Upper lobe of right lung (tissue), 1 donor: ENCODE measurements at places on chromosomes 11 and 22.

GRCh38 chr11:76148941-76149613 lies 57.2 kb downstream of the WNT11 start:
- DNase-seq = no peak

- DNase-seq = no peak
Observed at GRCh38 chr11:11710556-11710955, 88.8 kb upstream of the GALNT18 start.

- DNase-seq = no peak
Observed at GRCh38 chr11:19777377-19778102, 64.9 kb downstream of the NAV2 start.

DNA sequence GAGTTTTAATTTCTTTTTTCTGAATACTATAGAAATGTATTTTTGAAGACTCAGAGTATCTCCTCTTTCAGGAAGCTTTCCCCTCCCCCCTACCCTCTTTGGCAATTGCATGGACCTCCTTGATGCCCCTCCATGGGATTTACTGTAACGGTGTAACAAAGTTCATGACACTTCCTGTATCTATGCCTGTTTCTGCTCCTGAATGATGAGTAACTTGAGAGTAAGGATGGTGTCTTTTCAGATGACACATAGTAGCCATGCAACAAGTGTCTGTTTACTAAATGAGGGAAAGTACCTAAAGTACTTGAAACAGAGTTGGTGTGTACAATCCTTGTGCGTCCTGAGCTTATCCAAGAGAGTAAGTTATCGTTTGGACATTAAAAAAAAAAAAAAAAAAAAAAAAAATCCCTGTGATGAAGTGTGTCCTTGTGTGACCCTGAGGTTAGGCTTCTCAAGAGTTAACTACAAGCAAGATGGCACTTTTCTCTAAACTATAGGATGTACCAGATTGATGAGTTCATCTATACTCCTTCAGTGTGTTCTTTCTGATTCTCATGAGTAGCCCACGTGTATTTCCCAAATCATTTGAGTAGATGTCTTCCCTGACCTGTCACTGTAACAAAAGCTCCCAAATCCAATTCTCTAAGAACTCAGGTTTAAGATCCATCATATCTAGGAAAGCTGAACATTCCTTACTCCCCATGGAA lies 7.4 kb downstream of the ETS1 start:
- DNase-seq = no peak

GRCh38 chr22:39990686-39991085 lies 4.1 kb upstream of the FAM83F start:
- DNase-seq = no peak

GRCh38 chr11:60699936-60700335 lies 524 bp downstream of the MS4A8 start:
- no peak for DNase-seq

- peak; percentile 64 for DNase-seq
Observed at GRCh38 chr22:20109411-20110358, 6.2 kb upstream of the RANBP1 start.

GRCh38 chr11:129930296-129930695 lies 34.9 kb upstream of the NFRKB start:
- DNase-seq = no peak

- no peak for DNase-seq
Observed at GRCh38 chr11:121721961-121722360, 269.2 kb upstream of the SORL1-AS1 start.

DNA sequence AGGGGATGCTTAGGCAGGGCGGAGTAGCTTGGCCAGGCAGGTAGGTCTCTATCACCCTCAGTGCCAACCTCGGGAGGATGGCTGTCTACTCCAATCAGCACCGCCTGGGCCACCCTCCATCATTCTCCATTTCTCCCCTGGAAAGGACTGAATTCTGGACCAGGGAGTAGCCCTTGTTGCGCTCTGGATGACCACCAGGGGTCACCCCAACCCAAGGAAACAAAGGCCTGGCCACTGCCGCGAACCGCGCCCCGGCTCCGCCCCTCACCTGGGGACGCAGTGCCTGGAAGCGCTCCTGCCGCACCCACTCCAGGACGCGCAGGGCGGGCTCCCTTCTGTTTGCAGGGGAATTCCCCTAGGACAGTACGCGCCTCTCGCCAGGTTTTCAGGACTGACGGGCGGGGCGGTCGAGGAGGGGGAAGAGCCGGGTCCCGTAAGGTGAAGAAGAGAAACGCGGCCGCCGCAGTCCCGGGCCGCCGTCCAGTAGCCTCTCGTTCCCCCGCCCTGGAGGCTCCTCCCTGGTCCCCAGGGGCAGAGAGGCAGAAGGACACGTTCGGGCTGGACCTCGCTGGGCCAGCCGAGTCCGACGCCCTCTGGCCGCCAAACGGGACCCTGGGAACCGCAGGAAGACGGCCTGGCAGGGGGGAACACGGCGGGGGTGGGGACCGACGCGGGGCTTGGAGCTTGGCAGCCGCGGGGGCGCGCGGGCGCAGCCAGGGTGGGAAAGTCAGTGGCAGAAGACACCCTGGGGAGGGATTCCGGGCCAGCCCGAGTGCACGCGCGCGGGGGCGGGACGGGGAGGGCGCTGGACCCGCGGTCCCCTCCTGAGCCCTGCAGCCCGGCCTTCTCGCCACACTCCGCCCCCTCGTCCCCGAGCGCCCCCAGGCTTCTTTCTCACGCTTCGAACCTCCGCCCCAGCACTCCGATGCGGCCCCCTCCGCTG lies 7.1 kb downstream of the SCN4B start:
- peak; percentile 94 for DNase-seq

DNA sequence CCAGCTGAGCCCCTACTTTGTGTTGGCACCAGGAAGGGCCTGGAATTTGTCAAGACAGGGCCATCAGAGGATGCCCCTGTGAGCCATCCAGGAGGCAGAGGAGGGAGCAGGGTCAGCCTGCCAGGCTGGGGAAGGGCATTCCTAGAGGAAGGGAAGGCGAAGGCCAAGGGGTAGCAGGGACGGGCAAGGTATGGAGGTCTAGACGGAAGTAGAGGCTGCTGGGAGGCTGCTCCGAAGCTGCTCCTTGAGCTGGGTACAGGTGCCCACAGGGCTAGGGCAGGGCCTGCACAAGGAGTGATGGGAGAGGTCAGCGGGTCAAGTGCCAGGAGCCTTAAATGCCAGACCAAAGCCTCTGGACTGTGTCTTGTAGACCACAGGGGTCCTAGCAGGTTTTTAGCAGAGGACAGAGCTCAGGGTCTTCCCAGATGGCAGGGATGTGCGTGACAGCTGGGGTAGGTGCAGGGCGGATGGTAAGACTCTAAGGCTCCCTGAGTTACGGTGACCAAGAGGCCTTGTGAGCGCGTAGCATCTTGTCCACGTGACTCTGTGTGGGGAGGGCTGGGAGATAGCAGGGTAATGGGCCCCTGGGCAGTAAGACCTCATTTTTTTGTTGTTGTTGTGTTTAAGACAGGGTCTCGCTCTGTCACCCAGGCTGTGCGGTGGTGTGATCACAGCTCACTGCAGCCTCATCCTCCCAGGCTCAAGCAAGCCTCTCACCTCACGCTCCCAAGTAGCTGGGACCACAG lies 31.7 kb upstream of the CSNK1E start:
- peak; percentile 53 for DNase-seq

DNA sequence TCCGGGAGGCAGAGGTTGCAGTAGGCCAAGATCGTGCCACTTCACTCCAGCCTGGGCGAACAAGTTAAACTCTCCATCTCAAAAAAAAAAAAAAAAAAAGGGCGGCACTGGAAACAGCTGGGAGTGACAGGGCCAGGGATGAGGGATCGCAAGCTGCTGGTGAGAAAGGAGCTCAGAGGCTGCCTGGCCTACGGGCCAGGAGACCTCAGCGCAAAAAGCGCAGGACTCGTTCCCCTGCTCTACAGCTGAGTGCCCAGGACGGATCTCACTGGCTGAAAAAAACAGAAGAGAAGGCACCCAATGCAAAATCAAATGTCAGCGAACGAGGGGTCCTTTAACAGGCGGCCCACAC lies 650 bp upstream of the NUP50 start:
- no peak for DNase-seq

DNA sequence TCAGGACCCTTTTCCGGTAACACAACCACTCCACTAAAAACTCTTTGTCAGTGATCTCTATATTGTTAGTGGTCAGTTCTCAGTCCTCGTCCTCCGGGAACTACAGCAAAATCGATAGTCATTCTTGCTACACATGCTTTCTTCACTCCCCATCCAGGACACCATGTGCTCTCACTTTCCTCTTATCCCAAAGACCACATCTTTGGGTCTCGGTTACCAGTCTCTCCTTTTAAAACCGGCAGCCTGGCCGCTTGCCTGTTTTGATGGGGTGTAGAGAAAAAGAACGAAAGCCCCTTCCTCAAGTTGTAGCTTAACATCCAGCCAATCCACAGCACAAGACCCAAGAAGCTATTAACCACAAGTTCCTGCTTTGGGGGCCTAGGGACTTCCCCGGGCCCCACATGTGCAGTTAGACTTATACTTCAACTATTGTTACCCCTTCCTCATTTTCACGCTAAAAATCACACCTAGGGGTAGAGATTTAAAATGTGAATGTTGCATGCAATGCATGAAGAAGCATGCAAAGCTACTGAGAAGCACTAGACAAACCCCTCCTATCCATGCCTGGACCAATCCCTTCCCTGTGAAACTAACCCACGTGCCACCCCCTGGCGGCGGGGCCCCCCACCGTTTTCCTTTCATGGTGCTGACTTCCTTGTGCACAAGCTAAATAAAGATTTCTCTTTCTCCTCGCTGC lies 1.5 kb upstream of the TOLLIP start:
- DNase-seq = no peak

- DNase-seq = peak; percentile 54
Observed at GRCh38 chr11:75189911-75190310, 39.0 kb downstream of the SLCO2B1 start.

- no peak for DNase-seq
Observed at GRCh38 chr22:44603767-44604166, 98.2 kb upstream of the PRR5 start.

DNA sequence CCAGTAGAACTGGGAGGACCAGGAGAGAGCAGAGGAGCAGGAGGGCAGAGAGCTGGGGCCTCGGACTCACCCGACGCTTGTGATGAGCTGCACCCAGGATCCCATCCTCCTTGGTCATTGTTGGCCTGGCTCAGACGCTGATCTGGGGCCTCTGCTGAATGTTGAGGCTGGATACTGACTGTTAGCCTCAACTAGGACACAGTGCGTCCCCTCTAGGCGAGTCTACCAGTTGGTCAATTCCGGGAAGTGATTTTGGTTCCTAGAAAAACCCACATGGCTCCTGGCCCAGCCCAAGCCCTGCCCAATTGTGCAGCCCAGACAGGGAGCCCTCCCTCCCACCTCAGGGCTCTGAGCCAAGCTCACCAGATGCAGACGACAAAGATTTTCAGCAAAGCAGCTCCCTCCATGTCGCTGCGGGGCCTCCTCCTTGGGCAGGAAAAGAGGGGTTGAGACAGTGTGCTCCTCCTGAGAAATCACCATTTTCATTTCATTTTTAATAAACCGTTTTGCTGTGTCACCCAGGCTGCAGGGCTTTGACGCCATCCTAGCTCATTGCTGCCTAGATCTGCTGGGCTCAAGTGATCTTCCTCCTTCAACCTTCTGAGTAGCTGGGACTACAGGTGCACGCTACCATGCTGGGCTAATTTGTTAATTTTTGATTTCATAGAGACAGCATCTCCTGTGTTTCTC lies at the start of gene APOL4:
TSS of gene APOL4 (minus strand) at position 180 of the 690 bp plus-strand sequence. CDS start at position 105, 75 bp downstream.
- DNase-seq = peak; percentile 81

DNA sequence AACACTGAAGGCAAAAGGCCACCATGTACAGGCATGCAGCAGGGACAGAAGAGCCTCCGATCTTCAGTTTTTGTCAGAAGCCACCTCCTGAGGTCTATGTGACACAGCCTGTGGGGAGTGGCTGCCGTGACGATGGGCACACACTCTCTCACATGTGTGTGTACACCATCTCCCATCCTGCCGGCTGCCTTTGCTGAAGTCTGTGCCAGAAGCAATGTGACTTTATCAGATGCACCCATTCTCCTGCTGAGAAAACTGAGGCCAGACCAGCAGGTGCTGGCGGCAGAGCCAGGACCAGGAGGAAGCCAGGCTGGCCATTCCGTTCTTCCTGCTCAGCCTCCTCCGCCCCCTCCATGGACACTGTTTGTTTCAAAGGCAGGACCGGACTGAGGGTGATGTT lies 16.7 kb downstream of the SHANK2 start:
- DNase-seq = peak; percentile 52

DNA sequence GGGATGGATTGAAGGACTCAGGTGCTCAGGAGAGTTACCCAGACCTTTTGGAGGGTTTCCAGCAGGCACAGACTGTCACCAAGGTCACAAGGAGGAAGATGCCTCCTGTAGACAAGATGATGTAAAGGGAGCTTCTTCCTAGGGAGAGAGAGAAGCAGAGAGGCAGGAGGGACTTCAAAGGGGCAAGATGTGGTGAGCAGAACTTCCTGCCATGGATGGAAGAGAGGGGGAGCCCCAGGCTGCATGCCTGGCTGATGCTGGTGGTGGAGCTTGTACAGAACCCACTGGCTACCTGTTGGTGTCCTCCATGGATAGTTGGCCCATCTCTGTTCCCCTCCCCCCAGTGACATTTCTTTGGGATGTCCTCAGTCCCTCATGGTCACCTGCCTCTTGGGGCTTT lies 4.2 kb downstream of the HEPN1 start:
- no peak for DNase-seq

DNA sequence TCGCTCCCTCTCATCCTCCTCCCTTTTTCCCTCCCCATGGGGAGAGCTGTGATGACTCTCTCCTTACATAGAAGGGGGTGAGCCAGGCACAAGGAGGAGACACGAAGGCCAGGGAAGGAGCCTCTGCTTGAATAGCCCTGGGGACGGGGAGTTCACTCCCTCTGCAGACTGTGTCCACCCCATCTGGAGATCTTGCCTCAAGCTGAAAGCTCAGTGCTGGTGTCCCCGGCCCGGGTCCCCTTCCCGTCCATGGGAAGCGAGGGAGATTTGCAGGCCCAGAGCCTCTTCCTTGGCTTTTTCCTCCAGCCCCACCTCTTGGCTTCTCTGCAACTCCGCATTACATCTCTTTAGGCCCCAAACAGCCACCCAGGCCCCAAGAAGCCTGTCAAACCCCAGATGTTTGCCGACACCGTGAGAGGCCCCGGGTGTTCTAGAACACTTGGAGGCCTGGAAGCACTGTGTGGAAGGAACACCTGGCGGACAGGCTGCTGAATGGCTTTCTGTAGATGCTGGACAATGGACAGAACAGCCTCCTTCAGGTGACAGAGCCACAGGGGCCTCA lies 32.3 kb downstream of the LINC01488 start:
- DNase-seq = peak; percentile 38

GRCh38 chr11:45856044-45856468 lies 8.8 kb downstream of the CRY2 start:
- no peak for DNase-seq

DNA sequence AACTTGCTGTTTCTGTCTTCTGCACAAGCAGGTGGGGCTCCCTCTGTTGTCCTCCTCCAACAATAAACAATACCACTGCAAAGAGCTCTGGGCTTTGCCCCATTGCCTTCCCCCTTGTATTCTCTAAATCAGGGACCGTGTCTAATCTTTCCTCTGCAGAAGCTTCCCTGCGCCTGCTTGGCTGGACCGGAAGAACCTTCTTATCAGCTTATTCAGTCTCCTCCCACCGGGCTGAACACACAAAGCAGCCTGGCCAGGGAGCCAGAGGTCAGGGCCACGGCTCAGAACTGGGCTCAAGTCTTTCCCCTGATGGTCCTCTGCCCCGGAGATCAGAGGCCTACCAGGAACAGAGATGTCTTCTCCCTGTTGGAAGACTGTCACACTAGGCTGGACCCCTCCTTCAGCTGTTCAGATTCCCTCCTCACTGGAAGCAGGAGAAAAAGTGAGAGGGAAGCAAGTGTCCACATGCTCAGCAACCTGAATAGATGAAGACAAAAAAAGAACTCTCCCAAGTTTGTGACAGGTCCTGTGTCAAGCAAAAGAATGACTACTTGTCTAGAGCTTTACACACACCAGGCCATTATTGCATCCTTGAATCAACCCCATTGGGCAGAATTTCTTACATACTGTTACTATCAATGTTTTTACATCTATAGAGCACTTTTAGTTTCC lies 63.7 kb downstream of the RAB30 start:
- DNase-seq = peak; percentile 67

- no peak for DNase-seq
Observed at GRCh38 chr11:36013950-36014897, 70.4 kb downstream of the LDLRAD3 start.
